Amniotic stem cell (primary cell): ENCODE measurements at places on chromosomes 1 and 21.

GRCh38 chr1:42915456-42915855, 43.2 kb downstream of the SLC2A1 start:
- DNase-seq: no peak

DNA sequence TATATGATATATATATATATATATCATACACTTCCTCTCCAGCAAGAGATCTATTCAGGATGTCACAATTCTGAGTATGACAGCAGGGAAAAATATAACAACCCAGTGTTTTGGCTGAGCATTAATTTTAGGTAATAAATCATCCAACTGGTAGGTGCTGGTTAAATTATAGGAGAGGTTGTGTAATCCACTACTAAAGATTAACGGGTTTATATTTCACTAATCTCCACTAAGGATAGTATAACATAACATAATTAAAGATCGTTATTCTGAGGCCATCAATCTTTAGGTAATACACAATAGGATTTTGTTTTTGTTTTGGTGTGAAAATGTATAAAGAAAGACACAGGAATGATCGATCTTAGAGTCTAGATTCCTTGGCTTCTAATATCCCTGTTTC, 102.2 kb downstream of the COQ8A start:
- DNase-seq: no peak

- DNase-seq: no peak
Measured at GRCh38 chr1:34549199-34549598, 205.6 kb upstream of the GJB5 start.

DNA sequence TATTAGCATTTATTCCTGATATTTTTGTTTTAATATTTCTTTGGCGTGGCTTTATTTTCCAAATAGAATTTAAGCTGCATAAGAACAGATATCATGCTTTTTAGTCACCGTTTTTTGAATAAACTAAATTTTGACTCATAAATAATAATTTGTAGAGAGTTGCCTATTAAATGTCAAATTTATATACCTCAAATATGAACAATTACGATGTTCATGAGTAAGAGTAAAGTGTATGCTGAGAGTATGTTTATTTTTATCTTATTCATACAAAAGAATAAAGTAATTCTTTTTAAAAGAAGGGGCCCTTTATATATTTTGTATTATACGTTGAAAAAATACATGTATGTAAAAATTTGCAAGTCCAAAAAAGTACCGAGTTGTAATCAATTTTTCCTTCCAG, 126.5 kb upstream of the NRIP1 start:
- DNase-seq: no peak

- no peak for DNase-seq
Measured at GRCh38 chr1:72942008-72942407, 659.7 kb upstream of the NEGR1 start.

DNA sequence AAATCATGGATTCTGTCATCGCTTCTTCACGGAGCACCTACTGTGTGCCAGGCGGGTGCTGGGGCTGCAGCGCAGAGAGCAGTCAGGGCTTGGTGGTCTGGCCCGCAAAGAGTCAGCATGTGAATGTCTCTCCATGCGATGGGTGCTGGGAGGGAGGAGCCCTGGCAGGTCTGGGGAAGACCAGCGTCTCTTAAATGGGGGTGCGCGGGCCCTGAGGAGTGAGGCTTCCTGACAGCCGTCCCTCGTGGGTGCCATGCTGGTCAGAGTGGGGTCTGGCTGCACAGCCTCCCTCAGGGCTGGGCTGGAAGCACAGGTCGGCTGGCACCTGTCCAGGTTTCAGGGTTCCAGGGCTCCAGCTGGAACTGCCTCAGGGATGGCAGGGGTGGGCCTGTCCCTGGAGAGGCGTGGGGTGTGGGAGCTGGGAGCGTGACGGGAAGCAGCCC, 18.5 kb downstream of the TP73 start:
- DNase-seq: no peak

- no peak for DNase-seq
Measured at GRCh38 chr1:193377472-193377871, 191.1 kb upstream of the B3GALT2 start.

- no peak for DNase-seq
Measured at GRCh38 chr1:115640384-115640783, 1.4 kb upstream of the VANGL1 start.

GRCh38 chr1:178169649-178170048, 75.7 kb downstream of the RASAL2 start:
- DNase-seq: no peak

DNA sequence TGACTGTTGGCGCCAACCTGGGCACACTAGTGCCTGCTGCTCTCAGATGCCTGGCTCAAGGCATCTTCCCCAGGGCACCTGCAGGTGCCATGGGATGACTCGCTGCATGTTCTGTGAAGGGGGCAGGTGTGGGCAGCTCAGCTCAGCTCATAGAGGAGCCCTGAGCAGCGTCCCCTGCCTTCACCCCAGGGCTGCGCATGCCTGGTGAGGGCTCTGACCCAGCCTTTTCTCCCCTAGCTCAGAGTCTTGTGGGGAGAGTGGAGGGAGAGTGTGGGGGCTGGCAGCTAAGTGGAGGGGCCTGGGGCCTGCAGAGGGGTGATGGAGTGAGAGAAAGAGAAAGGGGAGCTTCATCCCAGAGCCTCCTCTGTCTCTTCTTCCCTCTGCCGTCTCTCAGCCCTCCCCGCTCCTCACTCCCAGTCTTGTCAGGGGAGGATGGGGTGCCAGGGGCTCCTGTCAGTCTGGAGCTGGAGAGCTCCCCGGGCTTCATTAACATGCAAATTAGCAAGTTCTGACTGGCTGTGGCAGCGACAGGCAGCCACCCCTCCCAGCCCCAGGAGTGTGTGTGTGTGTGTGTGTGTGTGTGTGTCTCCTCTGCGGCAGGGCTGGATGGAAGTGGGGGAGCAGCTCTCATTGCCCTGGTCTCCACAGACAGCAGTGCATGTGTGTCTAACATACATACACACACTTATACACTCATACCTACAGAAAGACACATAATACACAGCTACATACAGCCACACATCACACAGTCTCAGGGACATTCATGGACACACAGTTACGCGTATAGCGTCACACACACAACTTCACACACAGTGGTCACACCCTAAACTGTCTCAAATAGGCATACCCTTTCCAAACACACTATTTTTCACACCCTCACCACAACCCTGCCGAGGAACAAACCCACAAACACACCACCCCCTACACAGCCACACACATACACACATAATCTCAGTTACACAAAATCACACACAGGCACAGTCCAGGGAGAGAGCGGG, 34.0 kb downstream of the FOXO6 start:
- DNase-seq: no peak

GRCh38 chr1:16075337-16076030, 2.0 kb upstream of the FAM131C start:
- DNase-seq: no peak

- DNase-seq: no peak
Measured at GRCh38 chr1:167973832-167974231, 37.0 kb upstream of the MPC2 start.

- DNase-seq: no peak
Measured at GRCh38 chr1:163747855-163748254, 426.1 kb downstream of the NUF2 start.
